ENCODE measurements at places on chromosomes 4 and X.

GRCh38 chr4:136526517-136526916, 1005.8 kb downstream of the PCDH18 start:
- DNase-seq, result no peak

GRCh38 chr4:141020801-141021261, 112.4 kb downstream of the RNF150 start:
- DNase-seq, result peak; percentile 35

- DNase-seq, result no peak
These were observed 16.1 kb upstream of the IQCM start for GRCh38 chr4:149831656-149832208.

DNA sequence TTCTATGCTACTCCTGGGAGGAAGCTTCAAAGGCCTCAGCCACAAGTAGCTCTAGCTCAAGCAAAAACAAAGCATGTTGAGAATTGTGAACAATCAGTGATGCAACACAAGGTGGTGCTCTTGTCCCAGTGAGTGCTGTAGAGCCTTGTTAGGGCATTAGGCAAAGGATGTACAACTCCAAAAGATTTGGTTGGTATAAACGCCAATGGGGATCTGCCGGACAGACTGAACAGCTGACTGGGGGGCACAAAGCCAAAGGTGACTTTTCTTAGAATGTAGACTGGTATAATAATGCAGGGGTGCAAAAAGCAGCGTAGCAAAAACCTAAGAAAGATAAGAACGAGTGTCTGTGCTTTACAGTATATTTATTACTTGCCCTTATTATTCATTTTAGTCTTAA, 62.6 kb upstream of the ALB start:
- DNase-seq, result peak; percentile 36

DNA sequence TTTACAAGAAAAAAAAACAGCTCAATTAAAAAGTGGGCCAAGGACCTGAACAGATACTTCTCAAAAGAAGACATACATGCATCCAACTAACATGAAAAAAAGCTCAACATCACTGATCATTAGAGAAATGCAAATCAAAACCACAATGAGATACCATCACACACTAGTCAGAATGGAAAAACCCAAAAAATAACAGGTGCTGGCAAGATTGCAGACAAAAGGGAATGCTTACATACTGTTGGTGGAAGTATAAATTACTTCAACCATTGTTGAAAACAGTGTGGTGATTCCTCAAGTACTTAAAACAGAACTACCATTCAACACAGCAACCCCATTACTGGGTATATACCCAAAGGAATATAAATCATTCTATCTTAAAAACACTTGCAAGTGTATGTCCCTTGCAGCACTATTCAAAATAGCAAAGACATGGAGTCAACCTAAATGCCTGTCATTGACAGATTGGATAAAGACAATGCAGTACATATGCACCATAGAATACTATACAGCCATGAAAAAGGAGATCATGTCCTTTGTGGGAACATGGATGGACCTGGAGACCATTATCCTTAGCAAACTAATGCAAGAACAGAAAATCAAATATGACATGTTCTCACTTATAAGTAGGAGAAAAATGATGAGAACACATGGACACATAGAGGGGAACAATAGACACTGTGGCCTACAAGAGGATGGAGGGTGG, 97.6 kb downstream of the RAB28 start:
- no peak for DNase-seq

- DNase-seq, result no peak
These were observed 51.8 kb downstream of the SCML1 start for GRCh38 chrX:17788956-17789562.

- no peak for DNase-seq
These were observed 214.0 kb upstream of the NHS start for GRCh38 chrX:17160975-17161374.

DNA sequence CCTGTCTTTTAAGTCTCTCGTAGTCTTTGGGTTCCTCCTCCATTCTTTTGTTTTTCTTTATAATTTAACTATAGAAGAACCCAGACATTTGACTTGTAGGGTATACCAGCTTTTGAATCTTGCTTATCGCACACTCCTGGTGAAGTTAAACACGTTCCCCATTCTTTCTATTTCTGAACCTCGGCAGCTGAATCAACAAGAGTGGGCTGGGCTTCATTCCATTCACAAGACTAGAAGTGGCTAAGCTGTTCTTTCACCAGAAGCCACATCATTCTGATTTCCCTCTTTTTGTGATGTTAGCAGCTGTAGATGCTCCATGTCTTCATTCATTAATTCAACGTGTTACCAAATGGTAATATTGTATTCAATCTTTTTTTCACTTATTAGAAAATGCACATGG, 167.9 kb downstream of the CORIN start:
- DNase-seq, result no peak

DNA sequence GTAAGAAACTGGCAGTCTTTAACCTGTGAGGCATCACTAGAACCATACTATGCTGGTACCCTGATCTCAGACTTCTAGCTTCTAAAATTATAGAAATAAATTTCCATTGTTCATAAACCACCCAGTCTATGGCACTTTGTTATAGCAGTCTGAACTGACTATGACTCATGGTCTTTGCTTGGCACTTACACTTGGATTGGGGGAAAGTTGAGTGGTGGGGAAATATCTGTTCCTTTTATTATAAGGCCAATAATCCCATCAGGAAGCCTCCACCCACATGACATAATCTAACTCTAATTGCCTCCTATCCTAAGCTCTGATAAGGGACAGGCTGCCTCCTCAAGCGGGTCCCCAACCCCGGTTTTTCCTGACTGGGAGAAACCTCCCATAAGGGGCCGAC, 61.4 kb upstream of the PACRGL start:
- DNase-seq, result no peak

- no peak for DNase-seq
These were observed 123.7 kb downstream of the CBR4 start for GRCh38 chr4:168886351-168886750.

DNA sequence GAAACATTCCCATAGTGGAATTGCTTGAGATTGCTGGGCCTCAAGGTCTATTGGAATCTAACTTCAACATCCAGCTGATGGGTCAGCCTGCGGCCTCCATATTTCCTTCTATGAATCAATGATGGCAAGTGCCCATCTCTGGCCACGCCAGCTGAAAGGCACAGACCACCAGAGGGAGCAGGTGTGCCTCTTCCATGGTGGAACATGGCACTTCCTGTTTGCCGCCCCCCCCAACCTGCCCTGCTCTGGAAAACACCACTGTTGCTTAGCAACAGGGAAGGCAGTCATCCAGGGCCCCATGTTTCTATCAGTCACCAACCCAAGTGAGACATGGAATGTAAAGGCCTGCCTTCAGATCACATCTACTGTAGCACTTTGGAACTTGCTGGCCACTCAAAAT, 11.6 kb downstream of the PAGE4 start:
- peak; percentile 13 for DNase-seq

DNA sequence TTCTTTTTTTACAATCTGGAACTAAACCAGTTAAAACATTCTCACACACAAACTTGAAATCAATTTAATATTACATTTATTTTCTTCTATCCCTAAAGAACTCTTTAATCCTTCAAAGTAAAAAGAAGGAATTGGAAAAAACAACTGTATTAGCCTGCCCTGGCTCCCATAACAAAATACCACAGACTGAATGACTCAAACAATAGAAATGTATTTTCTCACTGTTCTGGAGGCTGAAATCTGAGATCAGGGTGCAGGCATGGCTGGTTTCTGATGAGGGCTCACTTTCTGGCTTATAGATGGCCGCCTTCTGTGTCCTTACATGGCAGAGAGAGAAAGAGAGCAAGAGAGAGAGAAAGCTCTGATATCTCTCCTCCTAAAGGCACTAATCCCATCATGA, 149.4 kb downstream of the PDGFRA start:
- no peak for DNase-seq

DNA sequence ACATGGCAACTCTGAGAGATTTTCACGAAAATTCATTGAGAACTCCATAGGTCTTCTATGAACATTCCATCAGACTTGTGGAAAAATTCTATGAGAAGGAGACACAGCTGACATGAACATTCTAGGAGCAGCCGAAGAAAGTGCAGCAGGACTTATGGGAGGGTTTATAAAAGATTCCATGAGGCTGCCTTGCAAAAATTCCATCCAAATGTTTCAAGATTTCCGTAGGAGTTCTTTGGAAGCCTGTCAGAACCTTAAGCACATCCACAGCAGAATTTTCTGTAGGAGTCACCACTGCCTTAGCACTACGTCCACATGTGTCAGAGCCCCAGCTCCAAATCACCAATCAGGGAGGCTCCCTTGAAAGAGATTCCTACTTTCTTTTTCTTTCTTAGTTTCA, 67.0 kb upstream of the MSX1 start:
- no peak for DNase-seq

GRCh38 chr4:14752341-14753046, 249.8 kb upstream of the CPEB2 start:
- DNase-seq, result no peak

- DNase-seq, result peak; percentile 42
These were observed 18.8 kb downstream of the SPACA5 start for GRCh38 chrX:48025561-48025960.

Data from fibroblast of the conjunctiva (primary cell).